ENCODE measurements at places on chromosomes 7 and 10. TPM values are rescaled to one million over a fixed set of nuclear protein-coding genes. Genes with fewer than 3 reads are reported as not detected.

DNA sequence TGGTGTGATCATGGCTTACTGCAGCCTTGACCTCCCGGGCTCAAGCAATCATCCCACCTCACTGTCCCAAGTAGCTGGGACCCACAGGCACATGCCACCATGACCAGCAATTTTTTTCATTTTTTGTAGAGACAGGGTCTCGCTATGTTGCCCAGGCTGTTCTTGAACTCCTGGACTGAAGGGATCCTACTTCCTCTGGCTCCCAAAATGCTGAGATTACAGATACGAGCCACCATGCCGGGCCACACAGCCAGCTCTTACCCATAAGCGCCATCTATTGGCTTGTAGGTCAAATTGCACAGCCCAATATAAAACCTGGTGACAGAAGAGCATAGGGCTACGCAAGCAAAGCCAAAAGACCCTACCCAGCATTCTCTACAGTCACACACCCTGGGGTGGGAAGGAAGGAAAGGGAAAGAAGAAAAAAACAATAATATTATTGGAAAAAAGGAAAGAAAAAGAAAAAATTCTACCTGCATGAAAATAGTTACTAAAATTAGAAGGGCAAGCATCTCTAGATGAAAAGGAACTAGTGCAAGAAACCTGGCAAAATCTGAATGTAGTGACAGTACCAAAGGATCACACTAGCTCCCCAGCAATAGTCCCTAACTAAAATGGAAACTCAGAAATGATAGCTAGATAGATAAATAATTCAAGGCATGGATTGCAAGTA lies 29.4 kb upstream of the AMPH start:
- H3K27me3 ChIP-seq, result no peaks in the 10 kb centered on the region
- no peak overlapping the region for H3K4me3 ChIP-seq
- no peaks in the 10 kb centered on the region for H3K36me3 ChIP-seq
- H3K4me1 ChIP-seq, result no peaks in the 10 kb centered on the region
- no peak for DNase-seq

- H3K36me3 ChIP-seq, result no peaks in the 10 kb centered on the region
- no peak overlapping the region for H3K4me3 ChIP-seq
- DNase-seq, result no peak
- no peaks in the 10 kb centered on the region for H3K27me3 ChIP-seq
- no peaks in the 10 kb centered on the region for H3K4me1 ChIP-seq
Measured at GRCh38 chr10:2610946-2611345, 456.4 kb upstream of the PFKP start.

Gene MCM10
- 0.13 TPM for polyA plus RNA-seq

Gene XRCC2
- polyA plus RNA-seq, result not detected

DNA sequence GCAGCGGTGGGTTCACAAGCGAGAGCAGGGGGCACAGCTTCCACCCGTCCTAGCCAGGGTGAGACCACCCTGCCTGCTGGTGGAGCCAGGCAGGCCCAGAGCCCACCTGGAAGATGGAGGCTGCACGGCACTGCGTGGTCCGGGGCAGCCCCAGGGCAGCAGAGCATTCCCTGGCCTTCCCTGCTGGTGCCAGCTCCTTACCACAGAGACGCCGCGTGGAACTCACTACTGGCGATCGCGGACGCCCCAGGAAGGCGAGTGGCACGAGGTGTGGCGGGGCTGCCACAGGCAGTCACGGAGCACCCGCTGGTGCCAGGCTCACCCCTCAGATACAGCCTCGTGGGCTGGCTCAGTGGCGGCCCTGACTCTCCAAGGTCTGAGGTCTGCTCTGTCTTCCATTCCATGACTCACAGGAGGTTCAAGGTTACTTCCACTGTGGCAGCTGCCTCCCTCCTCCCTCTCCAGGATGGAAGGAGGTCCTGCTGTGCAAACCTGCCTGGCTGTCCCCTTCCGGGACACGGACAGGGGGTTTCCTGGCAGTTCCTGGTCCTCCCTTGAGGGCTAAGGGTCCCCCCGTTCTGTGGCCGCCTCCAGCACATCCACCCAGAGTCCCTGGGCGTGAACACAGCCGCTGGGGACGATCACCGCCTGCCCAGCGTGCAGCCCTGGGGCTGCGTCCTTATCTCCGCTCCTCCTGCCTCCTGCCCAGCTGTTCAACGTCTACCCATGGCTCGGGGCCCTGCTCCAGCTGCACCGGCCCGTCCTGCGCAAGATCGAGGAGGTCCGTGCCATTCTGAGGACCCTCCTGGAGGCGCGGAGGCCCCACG lies 3.1 kb downstream of the CYP2W1 start:
- no peak overlapping the region for H3K4me3 ChIP-seq
- no peaks in the 10 kb centered on the region for H3K27me3 ChIP-seq
- H3K27ac ChIP-seq, result no peak overlapping the region
- no peaks in the 10 kb centered on the region for H3K36me3 ChIP-seq
